ENCODE measurements at places on chromosomes 12 and 14.

GRCh38 chr14:100454437-100454836, 131.3 kb downstream of the SLC25A47 start:
- no peak for DNase-seq

DNA sequence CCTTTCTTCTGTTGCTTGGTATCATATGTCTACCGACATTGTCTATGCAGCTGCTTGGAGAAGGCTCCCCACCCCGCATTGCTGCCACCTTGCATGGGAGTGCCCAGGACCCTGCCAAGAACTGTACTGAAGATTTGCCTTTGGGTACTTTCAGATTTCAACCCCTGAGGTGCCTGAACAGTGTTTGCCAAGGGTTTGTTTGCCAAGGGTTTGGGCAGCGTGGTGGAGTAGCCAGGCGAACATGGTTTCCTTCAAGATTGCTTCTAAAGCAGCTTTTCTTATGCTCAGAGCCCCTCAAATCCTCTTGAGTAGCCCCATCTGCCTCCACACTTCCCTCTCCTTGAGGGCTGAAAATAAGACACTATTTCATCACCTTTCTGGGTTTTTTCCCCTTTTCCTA, 25.3 kb upstream of the CRY1 start:
- DNase-seq: no peak

DNA sequence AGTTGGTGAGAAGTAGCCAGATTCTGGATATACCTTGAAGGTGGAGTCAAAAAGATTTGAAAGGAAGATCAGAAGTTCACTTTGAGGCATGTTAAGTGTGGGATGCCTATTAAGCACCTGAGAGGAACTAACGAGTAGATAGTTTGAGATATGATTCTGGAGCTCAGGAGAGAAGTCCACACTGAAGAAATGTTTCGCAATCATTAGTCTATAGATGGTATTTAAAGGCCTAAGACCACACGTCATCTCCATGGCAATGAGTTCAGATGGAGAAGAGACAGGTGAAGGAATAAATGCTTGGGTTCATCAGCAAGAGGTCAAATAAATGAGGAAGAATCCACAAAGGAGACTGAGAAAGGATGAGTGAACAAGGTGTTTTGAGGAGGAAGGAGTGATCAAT, 192.9 kb upstream of the NEDD1 start:
- DNase-seq: no peak

DNA sequence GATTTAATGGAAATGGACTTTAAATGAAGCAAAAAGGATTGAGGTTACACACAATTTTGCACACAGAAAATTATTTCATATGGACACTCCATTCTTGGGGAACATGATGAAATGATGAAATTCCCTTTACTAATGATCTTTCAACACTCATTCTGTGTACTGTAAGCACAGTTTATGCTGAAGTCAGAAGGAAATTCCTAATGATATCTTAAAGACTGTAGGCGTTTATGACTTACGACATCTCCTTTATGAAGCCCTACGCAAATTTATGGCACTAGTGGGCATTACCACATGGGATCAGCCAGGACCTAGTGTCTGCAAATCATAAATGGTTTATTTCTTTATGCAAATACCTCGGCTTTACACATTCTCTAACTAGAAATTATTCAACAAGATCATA, 97.9 kb upstream of the SOX5 start:
- no peak for DNase-seq

GRCh38 chr12:107435520-107435919, 250.1 kb upstream of the PWP1 start:
- no peak for DNase-seq

DNA sequence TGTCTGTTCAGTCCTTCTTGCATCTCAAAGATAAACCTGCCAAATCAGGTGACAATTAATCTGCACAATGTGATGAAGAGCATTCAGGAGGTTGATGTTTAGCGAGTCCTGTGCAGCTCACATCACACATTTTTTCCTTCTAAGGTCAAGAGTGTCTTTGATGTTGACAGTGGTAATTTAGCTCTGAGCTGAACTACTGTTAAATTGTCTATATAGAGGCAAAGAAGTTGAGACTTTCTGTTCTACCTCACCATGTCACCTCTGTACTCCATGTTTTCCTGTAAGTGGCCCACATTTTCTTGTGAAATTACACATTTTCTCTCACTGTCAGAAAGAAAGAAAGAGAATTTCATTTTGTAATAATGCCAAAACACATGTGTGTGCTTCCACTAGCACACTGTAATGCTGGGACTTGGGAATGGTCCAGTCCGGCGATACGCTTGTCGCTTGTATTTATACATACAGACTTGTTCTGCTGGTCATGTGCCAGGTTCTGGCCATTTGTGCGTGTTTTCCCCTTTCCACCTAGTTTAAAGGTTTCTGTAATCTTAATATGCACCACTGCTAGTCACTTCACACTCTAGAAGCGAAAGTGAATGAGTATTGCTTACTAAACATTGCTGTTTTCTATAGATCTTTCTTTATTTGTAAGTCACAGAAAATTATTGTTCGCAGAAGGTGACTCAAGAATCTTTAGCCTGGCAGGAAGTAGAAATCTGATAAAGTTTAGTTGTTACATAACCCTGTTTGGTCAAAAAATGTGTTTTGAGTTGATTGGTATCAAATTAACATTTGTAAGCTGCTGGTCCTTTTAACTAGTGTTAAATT, 328.9 kb downstream of the TMTC2 start:
- no peak for DNase-seq

GRCh38 chr12:627863-628741, 35.1 kb downstream of the NINJ2 start:
- DNase-seq: no peak

- no peak for DNase-seq
Measured at GRCh38 chr12:131105736-131106348, 152.1 kb downstream of the ADGRD1 start.

GRCh38 chr12:53937596-53938325, 870 bp upstream of the HOXC13 start:
- no peak for DNase-seq
